ENCODE measurements at places on chromosomes 7 and 10. TPM values are rescaled to one million over a fixed set of nuclear protein-coding genes. Genes with fewer than 3 reads are reported as not detected.

The SCART1 gene
- total RNA-seq = 4.1 TPM

The TMEM196 gene
- total RNA-seq = not detected

The ATG9B gene
- 1.6 TPM for total RNA-seq

The PNLIPRP2 gene
- 0.37 TPM for total RNA-seq

The STEAP1B gene
- total RNA-seq = 15.4 TPM

The UCN3 gene
- total RNA-seq = not detected

The CPA2 gene
- not detected for total RNA-seq

The PAPSS2 gene
- 25.9 TPM for total RNA-seq

The FAM25C gene
- total RNA-seq = not detected

The ATOH7 gene
- not detected for total RNA-seq

The LRMDA gene
- total RNA-seq = 46.6 TPM

The ICA1 gene
- 37.3 TPM for total RNA-seq

The ACSM6 gene
- total RNA-seq = not detected

The SLC39A12 gene
- total RNA-seq = not detected

The AKR1C8 gene
- total RNA-seq = not detected

The MEOX2 gene
- total RNA-seq = 0.60 TPM

The C10orf105 gene
- 3.4 TPM for total RNA-seq

The DLX5 gene
- not detected for total RNA-seq

The SEMA3A gene
- total RNA-seq = 12.6 TPM

The CLDN15 gene
- total RNA-seq = 25.4 TPM

The C10orf67 gene
- not detected for total RNA-seq

The PNLIPRP3 gene
- total RNA-seq = not detected

The EN2 gene
- total RNA-seq = not detected

The C10orf53 gene
- not detected for total RNA-seq

The CPA4 gene
- 0.93 TPM for total RNA-seq

The CAMK2B gene
- total RNA-seq = 0.20 TPM

The CWF19L1 gene
- total RNA-seq = 32.9 TPM

The TEX47 gene
- not detected for total RNA-seq

The HOXA11 gene
- not detected for total RNA-seq

The PDK4 gene
- total RNA-seq = 498 TPM

The PRKCQ gene
- 10.2 TPM for total RNA-seq

The MNX1 gene
- total RNA-seq = not detected

The WIPF3 gene
- 0.17 TPM for total RNA-seq

The MMD2 gene
- not detected for total RNA-seq

The TOMM7 gene
- total RNA-seq = 235 TPM

The NKX6-2 gene
- not detected for total RNA-seq

The CLRN3 gene
- total RNA-seq = not detected

The DGKB gene
- not detected for total RNA-seq

The KLF14 gene
- total RNA-seq = 1.0 TPM

The PON1 gene
- not detected for total RNA-seq

The ELN gene
- 39.5 TPM for total RNA-seq

The C7orf33 gene
- total RNA-seq = not detected
